Upper lobe of left lung (tissue), 6 donors: ENCODE measurements at places on chromosomes 5 and 9.

DNA sequence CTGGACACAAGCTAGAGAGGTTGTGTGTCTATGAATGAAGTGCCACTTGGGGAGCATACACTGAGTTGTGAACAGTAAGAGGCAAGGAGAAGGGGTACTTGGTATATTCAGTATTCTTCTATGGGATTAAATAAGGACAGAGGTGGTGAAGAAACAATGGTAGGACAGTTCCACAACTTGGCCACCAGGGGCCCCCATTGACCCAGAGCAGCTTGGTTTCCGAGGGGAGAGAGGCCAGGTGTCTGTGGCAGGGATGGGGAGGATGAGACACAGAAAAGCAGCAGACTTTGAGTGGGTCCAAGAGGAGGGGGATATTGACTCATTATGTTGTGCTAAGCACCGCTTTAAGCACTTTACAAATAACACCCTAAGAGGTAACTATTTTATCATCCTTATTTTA is 220.6 kb downstream of the MELK start:
- no peak for DNase-seq

DNA sequence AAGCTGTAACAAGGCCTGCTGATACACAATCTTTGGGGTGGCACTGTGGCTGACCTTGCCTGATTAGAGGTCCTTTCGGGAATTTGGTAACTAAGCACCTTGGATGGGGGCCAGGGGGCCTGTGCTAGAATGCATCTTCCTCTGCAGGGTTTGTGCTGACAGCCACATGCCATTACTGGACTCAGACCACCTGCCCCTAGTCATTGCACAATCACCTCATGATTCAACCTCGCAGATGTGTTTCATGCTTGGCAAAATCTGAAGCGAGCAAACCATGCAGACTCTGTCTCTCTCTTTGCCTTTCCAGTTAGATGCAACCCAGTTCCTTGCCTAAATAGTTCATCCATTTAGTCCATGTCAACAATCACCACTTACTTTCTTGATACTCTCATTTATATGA is 96.5 kb upstream of the ERCC6L2 start:
- DNase-seq: no peak

GRCh38 chr5:72018143-72018803 is 89.0 kb upstream of the MAP1B start:
- peak; percentile 29 for DNase-seq

GRCh38 chr9:82209797-82210470 is 221.4 kb downstream of the SPATA31D1 start:
- no peak for DNase-seq

- DNase-seq: no peak
These were observed 90.7 kb downstream of the PTCH1 start for GRCh38 chr9:95425910-95426551.

DNA sequence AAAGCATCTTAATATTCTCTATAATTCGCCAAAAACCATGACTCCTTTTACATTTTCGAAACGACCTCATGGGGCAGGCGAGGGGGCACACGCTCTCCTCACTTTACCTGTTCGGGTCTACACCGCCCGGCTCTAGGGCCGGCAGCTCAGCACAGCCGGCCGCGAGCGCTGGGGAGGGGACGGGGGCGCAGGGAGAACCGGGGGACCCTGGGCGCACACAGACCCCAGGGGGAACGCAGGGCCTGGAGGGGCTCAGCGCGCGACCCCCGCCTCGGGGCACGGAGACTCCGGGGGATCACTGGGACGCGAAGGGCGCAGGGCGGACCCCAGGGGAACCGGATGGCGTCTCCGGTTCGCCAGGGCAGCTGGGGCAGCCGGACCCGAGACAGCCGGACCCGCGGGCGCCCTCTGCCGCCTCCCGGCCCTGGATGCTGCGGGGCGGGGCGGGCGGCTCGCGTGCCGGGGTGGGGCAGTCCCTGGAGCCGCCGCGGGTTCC is at the start of gene AHRR:
Gene AHRR (plus strand): TSS at position 485 of the 496 bp plus-strand sequence. CDS start 22,189 bp downstream, outside the sequence.
- peak; percentile 95 for DNase-seq

GRCh38 chr5:81310402-81311063 is 9.1 kb downstream of the ZCCHC9 start:
- no peak for DNase-seq

DNA sequence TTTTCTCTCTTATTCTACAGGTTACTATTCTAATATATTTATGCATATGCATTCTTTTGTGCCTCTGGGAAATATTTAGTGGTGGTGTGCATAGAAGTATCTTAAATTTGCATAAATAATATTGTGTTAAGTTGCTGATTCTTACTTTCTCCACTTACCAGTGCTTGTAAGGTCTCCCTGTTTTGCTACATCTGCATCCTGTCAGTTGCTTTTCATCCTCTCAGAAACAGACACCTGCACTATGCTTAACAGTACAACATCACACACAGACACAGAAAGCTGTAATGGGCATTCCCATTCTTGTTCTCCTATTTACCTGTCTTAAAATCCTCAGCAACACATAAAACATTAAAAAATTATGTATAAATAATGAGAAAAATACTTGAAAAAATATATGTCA is 713.3 kb upstream of the RGMB start:
- no peak for DNase-seq

DNA sequence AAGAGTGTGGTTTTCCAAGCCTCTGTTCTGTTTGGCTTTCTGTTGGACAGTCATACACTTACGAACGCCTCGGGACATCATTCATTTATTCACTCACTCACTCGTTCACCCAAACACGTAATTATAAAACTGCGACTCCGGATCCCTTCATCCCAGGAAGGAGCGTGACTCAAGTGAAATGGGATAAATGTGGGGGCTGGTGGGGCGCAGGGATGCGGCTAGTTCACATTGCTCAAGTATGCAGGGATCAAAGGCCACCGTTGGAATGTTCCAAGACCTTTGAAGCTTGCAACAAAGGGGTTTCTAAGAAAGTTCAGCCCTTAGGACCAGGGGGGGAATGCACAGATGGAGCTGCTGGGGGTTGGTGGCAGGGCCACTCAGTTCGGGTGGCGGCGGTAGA is 64.2 kb downstream of the CFAP77 start:
- DNase-seq: no peak
